ENCODE measurements at places on chromosomes 3 and 15.
A peak's percentile ranks its signal among the peaks of the same experiment; 100 is the strongest.

DNA sequence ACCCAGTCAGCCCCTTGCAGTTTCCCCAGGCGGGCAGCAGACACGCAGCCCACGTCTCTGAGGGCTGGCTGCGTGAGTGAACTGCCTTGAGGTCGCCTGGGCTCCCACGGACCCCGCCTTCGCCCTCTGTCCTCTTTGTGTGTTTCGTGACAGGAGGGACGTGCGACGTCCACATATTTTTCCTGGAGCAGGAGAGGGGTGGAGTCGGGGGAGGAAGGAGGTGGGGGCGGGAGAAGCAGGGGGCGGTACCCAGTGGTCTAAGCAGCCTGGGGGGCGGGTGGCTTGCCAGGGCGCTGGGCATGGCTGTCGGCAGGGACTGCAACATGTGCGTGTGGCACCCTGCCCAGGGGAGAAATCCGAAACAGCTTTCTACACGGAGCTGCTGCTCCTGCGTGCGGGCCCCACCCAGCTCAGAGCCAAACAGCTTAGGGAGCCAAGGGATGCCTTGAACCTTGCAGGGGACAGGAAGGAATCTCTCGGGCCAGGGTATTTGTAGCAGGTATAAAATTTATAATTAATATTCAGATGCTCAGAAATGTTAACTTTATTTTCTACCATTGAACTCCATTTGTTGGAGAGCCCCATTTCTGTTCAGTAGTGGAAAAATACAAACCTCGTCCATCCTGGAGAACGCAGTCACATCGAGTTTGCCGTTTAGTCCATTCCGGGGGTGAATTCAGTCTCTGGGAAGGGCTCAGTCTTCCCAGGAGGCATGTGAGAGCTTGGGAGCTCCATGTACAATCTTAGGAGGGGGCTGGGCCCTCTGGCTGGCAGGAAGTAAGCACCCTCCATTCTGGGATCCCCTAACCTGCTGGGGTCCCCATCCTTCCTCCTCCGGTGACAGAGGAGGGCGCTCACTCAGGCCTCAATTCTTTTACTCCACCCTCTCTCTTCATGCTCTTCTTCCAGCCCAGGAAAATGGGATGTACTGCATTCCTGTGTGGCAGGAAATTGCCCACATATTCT lies 79.1 kb upstream of the MEF2A start:
- DNase-seq: no peak

DNA sequence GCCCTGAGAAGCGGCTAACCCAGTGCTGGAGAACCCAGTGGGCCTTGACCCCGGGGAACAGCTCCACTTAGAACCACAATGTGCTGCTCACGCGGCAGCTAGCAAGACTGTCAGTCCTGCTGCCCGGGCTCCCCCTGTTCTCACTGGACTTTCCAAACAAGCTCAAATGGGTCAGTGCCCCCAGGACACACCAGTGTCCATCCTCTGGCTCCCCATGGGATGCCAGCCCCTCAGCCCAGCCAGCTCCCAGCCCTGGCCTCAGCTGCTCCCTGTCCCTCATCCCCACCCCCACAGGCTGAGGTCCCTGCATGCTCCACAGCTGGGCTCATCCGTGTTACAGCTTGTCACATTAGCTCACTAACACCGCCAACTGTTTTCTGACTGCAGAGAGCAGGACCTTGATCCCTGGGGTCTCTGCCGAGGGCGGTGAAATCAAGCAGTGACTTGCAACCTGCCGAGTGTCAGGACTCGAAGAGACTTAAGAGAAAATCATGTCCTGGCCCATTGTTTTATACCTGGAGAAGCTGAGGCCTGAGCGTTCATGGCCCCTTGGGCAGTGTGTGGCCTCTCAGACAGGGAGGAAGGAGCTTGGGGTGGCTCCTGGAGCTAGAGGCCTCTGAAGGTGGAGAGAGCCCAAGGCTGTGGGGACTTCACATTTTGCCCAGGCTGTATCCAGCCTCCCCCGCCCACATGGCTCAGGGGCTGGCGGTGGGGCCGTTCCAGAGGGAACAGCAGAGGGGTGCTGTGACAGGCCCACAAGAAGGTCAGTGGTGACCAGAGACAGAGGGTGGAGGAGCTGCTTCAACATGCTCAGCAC lies 157.5 kb downstream of the MEGF11 start:
- DNase-seq: no peak

DNA sequence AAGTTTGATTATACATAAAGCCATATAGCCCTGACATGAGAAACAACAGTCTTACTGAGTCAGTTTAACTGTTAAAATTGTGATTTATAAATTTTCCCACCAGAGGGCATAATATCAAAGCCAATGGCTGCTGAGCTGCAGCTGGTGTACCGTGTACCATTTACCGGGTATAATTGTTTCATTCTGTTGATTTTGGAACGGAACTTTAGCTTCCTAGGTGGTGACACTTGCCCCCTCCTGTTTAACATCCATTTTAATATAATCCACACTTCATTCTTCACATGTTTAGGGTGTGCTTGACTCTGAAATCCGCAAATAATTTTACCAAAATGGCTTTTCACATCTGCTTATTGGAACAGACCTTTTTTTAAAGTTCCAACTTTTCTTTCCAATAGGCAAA lies 72.8 kb downstream of the SLC9A9 start:
- DNase-seq: peak; percentile 62

DNA sequence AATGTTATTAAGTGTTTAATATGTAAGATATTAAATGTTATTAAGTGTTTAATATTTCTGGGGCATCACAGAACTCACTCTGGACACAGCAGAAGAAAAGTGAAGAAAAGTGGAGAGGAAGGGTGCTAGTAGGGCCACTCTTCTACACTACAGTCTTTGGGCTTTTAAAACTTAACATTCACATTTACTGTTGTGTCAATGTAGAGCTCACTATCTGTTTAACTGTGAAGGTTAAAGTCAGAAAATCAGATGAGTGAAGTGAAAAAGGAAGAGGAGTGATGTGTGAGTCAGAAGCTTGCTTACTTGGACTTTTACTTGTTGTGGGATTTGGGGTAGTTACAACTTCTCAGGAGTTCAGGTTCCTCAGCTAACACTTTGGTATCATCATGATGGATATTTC lies 145.3 kb upstream of the DNAJC19 start:
- no peak for DNase-seq

DNA sequence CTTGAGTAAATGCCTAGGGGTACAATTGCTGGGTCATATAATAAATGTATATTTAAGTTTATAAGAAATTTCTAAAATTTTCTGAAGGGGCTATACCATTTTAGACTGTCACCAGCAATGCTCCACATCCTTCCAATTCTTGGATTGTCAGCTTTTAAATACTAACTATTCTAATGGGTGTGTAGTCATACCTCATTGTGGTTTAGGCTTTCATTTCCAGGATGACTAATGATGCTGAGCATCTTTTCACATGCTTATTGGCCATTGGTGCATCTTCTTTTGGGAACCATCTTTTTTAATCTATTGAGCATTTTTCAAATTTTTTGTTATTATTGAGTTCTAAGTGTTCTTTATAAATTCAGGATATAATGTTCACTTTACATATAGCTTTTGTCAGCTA lies 52.5 kb upstream of the CORO2B start:
- peak; percentile 45 for DNase-seq

- no peak for DNase-seq
Measured at GRCh38 chr15:77243135-77243534, 172.2 kb upstream of the TSPAN3 start.

DNA sequence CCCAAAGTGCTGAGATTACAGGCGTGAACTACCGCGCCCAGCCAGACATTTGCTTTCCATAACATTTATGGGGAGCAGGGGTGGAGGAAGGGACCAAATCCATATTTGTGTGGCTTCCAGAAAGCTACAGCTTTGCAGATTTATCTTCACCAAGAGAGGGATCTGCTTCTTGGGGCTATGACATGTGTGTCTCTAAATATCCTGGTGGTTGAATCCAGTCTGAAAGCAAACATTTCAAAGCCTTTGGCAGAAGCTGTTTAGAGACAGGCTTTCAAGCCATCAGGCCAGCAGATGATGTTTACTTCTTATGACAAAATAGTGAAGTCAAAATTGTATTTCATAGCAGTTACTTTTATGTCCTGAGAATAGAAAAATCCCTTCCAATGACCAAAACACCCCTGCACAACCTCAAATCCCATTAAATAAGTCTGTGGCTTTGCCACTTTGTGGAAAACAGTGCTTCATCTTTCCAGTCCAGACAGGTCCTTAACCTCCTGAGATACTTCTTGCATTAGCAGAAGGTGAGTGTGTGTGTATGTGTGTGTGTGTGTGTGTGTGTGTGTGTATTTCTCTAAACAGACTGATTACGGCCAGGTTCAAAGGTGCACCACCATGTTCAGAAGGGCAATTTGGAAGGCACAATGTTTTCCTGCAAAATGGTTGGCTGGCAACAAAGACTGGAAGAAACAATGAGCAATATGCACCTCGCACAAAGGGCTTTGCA lies 191.4 kb upstream of the LRIG1 start:
- no peak for DNase-seq
